ENCODE measurements at places on chromosomes 1 and 21.

DNA sequence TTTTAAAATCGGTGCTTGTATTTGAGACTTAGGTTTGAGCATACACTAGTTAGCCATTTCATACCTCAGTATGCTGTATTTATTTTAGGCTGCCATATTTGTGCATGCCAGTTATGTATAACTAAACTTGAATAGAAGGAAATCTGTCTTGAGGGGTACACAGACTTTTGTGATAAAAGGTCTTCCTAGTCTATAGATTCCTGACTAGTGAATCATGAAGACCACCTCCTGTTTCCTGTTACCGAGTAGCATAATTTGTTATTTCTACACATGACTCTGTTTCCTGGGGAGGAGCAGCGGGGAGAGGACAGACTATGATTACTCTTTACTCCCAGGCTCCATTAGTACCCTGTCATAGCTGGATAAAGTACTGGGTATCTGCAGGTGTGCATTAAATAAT, 316.8 kb upstream of the SNX7 start:
- no peak for DNase-seq

- no peak for DNase-seq
These were observed 97.7 kb downstream of the AJAP1 start for GRCh38 chr1:4752059-4752458.

- no peak for DNase-seq
These were observed at the start of gene CTSS for GRCh38 chr1:150765296-150765976. Gene CTSS (minus strand): TSS chr1:150765778. CDS start chr1:150764763, 1,015 bp downstream.

- no peak for DNase-seq
These were observed 19.5 kb upstream of the HLCS start for GRCh38 chr21:36985751-36986594.

DNA sequence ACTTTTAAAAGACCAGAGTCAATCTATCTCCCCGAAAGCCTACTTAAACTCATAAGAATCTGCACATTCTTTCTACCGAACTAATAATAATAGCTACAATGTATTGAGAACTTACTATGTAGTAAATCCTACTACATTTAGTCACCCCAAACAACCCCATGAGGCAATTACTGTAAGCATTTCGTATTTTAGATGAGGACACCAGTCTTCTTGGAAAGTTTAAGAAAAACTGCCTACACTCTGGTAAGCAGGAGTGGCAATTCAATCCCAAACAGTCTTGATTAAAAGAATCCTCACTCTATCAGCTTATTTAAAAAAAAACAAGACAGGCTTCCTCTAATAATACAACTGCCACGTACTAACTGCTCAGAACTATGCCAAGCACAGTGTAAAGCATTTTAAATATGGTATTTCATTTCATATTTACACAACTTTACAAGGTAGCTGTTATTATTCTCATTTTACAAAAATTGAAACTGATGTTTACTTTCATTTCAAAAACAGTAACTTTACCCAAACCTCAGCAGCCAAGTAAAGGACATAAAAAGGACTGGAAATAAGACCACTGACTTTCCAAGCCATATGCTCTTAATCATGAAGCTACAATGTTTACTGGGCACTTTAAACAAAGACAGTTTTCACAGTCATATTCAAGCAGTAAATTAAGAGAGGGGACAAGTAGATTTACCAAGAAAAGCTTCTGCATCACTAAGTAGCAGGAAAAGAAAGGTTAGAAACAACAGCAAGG, 13.9 kb downstream of the ARID4B start:
- no peak for DNase-seq

- DNase-seq, result no peak
These were observed 1395.5 kb downstream of the PLA2G4A start for GRCh38 chr1:188224263-188224662.

- DNase-seq, result no peak
These were observed 301.7 kb upstream of the PROX1 start for GRCh38 chr1:213685992-213686582.

GRCh38 chr1:55320891-55321290, 105.7 kb upstream of the USP24 start:
- DNase-seq, result no peak

- DNase-seq, result no peak
These were observed 986.1 kb downstream of the ADGRL2 start for GRCh38 chr1:82786883-82787282.

DNA sequence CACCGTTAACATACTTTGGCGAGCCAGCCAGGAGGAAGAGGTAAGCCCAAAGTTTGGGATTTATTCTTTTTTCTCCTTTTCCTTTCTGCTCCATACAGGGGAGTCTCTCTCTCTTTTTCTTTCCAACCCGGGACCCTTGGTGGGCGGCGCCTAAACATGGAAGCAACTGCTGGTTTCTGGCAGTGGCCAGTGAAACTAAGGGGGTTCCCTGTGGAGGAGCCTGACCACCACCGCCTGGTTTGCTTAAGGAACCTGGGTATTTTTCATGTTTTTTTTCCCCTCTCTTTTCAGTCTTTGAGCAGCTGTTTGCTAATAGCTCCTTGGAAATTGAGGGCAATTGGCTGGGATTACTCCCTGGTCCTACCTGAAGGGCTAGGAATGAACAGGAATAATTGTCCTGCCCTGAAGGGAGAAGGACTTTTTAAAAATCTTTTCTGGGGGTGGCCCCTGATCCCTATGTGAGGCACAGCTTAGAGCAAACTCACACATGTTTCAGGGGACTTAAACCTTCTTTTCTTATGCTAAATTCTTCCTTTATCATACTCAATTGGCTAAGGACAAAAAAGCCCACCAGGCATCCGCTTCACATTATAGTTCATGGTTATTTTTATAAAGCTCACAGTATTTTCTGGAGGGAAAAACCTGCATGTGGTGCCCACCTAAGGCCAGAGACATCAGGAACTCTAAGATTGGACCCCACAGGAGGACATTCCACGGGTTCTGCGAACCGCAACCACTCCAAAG, 61.3 kb upstream of the PLD5 start:
- no peak for DNase-seq

GRCh38 chr1:29852248-29852647, 615.9 kb downstream of the PTPRU start:
- DNase-seq, result no peak

DNA sequence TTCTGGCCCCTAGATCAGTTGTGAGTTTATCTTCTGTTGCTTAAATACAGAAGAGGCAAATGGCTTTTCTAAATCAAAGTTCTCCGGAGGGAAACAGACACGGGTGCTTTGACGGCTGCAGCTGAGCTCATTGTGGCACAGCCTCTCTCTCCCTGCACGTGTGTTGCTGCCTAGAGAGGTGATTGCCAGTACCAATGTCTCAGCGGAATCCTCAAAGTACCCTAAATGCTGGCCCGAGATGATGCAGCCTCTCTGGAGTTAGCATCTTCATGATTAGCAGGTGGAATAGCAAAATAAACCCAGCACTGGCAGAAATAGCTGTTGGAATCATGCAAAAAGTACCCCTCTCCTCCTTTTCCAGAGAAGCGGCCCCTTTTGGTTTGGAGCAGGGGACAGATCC, 192.2 kb downstream of the PRDM2 start:
- DNase-seq, result no peak

DNA sequence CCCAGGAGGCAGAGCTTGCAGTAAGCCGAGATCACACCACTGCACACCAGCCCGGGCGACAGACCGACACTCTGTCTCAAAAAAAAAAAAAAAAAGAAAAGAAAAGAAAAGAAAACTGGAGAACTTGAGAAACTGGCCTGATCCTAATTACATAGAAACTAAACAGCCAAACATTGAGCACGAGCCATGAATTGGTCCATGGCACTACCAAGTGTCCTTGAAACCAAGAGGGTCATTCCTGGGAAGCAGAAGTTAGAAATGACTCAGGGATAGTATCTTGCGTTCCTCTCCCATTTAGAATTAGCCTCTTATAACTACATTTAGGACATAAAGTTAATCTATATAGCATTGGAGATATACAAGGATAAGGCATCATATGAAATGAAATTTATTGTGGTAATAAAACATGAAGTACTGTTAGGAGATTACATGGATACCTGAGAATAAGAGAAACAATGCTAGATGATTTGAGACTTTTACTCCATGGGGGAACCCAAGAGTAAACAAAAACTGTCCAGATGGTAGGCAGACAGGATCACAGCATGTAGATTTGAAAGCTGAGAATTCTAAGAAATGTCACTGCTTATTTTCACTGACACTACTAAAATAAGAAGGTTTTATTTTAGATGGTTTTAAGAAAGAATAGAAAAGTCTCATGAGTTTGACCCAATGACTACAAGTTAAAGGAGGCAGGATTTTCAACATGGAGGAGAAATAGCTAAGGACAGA, 39.5 kb upstream of the CPLANE2 start:
- DNase-seq, result no peak

- DNase-seq, result no peak
These were observed 62.1 kb downstream of the GLUL start for GRCh38 chr1:182329471-182329870.

DNA sequence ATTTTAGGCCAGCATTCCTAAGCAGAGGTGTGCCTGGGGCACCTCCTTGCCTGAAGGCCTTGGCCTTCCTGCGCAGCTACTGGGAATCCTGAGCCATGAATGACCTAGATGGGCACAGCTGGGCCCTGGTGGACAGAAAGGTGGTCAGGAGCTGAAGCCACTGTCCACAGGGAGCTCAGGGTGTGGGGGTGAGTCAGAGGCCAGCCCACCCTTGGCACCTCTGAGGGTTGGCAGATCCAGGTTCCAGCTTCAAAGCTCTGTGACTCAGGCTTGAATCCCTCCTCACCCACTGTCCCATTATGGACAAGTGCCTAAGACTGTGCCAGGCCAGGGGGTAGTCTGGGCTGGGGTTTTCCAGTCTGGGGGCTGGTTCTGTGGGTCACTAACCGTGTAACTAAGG, 6.4 kb upstream of the EDN2 start:
- no peak for DNase-seq

DNA sequence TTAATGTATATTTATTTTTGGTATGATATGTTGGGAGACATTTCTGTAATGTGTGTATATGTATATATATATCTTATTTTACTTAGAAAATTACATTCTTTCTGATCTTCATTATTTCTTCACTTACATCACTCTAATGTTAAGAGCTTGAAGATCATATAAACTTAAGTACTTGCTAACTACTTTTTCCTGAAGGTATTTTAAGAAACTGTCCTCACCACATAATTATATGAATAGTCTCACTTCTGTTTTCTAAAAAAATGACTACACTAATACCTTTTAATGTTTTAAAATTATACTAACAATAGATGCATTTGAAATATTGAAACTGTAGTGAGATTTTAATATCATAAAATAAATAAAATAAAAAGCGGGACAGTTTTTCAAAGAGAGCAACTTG, 377.1 kb downstream of the LRRIQ3 start:
- DNase-seq, result no peak

DNA sequence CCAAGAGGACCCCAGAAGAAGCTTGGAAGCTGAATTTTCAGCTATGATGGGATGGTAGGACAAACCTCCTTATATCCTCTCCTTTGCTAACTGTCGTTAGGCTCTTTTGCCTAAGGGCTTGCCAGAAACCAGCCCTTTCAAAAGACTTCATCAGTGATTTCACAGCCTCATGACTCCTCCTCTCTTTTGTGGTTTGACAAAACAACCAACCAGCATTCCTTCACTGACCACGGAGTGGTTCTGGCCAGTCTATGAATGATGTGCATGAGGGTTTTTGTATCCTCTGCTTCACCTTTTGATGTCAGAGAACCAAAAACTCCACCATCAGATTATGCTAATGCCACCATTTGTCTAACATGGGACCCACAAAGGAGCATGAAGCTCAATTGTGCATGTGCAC, 116.9 kb upstream of the COA6 start:
- DNase-seq, result no peak

GRCh38 chr1:54294887-54295286, 94.9 kb downstream of the MRPL37 start:
- DNase-seq, result no peak

DNA sequence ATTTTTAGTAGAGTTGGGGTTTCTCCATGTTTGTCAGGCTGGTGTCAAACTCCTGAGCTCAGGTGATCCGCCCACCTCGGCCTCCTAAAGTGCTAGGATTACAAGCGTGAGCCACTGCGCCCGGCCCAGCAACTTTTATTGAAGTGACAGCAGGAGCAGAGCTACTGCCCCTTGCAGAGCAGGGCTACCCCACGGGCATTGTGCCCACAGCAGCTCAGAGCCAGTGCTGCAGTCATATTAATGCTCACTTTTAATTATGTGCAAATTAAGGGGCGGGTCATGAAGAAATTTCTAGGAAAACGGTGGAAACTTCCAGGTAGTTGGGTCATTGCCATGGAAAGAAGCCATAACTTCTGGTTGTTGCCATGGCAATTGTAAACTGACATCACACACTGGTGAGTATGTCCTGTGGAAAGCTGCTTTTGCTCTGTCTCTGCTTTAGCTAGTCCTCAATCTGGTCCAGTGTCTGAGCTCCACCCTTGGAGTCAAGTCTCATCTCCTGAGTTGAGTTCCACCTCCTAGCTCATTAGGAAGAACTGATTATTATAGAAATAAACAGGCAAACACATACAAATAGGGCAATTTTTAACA, 127.3 kb upstream of the ADGRL4 start:
- no peak for DNase-seq

DNA sequence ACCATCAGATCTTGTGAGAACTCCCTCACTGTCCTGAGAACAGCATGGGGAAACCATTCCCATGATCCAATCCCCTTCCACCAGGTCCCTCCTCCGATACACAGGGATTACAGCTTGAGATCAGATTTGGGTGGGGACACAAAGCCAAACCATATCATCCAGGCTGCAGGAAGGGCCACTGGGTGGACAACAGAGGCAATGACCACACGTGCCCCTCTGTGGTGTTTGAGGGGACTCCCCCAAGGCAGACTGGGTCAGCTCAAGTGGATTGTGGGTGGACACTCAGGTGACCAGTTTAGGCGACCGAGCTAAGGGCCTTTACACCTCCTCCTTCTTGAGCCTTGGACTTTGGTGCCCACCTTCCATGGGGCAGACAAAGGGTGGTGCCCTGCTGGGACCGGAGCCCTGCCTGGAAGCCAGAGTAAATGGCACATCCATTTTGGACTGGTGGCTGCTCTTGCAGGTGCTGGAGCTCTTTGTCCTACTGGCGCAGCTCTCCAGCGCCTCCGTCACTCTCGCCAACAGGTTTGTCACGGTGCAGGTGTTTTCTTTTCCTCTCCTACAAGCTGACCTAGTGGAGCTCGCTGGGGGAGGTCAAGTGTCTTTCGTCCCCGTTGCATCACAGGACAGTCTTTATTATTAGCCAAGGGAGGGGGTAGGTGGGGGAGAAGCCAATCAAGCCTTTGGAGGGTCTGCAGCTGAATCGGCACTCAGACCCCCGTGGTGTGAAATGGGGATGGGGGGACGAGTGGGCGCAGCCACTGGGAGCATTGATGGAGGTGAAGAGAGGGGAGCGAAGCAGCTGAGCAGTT, 37.6 kb downstream of the CRYAA start:
- DNase-seq, result peak; percentile 31

DNA sequence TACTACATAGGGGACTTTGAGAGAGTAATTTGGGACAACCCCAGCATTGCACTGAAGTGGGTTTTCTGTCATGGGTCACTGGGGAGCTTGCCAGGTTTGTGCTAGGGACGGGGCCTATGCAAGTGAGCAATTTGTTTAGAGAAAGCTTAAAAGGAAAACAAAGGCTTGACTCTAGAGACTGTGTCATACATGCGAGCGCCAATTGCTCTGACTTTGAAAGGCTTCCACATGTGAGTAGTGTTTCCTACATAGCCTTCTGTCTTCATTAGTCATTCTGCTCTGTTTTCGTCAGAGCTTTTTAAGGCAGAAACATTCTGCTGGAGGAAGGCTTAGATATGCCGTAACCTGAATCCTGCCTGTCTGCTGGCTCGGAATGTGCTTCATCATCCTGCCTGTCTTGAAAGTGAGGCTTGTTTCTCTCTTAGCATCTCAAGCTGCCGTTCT, 28.4 kb downstream of the TRIM45 start:
- DNase-seq, result no peak

- DNase-seq, result no peak
These were observed 34.0 kb downstream of the PUM1 start for GRCh38 chr1:31031330-31032143.

- DNase-seq, result no peak
These were observed 69.2 kb upstream of the SSBP3 start for GRCh38 chr1:54475357-54475881.

All from left lobe of liver (tissue), 2 donors.